ENCODE measurements at places on chromosomes 3 and 15.

DNA sequence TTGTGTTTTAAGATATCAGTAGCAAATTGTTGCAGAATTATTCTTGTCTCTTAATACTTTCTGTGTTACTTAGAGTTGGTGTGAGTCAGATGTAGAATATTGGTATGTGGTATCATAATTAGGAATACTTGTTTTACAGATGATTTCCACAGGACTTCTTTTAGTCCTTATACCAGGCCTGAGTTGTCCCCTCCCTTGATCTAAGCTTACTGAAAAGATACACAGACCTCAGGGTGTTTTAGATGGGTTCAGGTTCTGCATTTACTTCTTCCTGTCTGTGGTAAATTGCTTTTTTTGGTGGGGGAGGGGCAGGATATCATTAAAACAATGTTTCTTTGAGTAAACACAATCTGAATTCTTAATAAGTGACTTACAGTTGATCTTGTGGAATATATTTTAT lies 14.2 kb downstream of the DZIP3 start:
- DNase-seq: no peak

GRCh38 chr15:57284535-57284934 lies 91.8 kb upstream of the CGNL1 start:
- no peak for DNase-seq

GRCh38 chr3:36919439-36920160 lies 25.3 kb downstream of the TRANK1 start:
- no peak for DNase-seq

- DNase-seq: no peak
These were observed 273.6 kb downstream of the SHOX2 start for GRCh38 chr3:157832588-157832987.

GRCh38 chr15:96125721-96126415 lies 204.6 kb upstream of the NR2F2 start:
- no peak for DNase-seq

DNA sequence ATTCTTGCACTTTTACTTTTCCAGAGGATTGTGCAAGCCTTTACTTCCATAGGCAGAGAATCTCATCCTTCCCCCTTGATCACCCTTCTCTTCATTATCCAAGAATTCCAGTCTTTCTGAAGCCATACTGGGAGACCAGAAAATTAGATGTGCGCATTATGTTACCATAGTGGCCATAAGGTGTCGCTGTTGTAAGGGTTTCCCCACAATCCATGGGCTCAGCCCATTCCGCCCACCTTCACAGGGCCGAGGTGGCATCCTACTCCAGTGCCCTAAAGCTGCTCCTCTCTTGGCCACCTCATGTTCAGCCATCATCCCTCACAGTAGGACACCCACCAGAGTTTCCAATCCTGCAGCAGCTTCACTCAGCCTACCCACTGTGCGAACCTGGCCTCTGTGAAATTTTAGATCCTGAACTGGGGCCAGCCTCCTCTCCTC lies 35.0 kb downstream of the CTSH start:
- DNase-seq: no peak

GRCh38 chr3:171718493-171719185 lies 91.6 kb downstream of the PLD1 start:
- DNase-seq: no peak

DNA sequence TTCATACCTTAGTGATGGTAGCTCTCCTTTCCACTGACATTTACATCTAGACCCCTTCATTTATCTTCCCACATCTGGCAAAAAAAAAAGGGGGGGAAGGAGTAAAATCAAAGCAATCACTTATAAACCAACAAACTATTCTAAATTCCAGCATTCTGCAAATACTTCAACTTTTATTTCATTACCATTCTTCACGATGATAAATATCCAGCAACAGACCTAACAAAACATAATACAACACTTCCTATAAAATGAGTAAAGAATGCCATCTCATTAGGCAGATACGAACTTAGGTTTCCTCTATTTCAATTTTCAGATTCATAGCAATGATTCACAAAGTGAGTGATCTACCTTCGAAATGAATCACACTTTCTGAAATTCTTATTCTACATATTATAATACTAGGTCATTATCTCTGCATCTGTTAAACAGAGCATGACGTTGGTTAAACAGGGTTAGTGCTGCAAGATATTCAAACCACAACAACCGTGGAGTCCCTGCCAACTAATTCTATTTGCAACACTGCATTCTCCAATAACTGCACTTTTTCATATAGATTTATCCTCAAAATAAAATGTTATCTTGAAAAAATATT lies at the start of gene LRRFIP2:
Gene LRRFIP2, minus strand, starts transcription at position 51 of the 595 bp plus-strand sequence. CDS start 25,599 bp downstream, outside the sequence.
- DNase-seq: no peak

DNA sequence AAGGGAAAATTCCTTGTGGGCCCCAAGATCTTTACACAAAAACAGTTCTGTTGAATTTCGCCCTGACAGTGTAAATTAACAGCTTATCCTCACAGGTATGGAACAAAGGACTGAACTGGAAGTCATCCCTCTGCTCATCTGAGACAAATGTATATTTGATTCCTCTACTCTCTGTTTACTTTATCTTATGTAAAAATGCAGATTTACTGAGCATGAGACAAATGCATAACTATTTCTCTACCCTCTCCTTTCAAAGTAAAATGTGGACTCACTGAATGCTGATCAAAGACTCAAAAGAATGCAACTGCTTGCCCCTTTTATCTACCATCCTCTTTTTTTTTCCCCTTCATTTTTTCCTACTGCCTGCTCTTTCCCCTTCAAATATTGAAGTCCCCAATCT lies 98.6 kb upstream of the CRBN start:
- no peak for DNase-seq

GRCh38 chr3:42262525-42262924 lies 3.5 kb downstream of the CCK start:
- no peak for DNase-seq

DNA sequence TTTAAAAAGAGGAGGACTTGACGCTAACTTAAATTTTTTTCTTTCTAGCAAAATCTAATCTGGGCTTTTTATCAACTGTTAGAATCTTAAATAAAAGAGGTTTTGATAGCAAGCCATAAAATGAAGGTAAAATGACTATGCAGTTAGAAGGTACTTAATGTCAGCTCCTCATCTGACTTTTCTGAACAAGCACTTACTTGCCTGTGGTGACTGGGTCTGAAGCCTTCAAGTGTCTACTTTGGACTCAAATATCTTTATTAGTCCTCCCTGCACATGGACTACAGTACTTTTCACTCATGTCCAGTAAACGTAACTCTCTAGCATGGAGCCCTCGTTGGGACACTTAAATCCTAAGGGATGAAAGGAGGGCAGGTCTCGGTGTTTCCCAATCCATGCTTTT lies 135.9 kb downstream of the P2RY1 start:
- DNase-seq: no peak

DNA sequence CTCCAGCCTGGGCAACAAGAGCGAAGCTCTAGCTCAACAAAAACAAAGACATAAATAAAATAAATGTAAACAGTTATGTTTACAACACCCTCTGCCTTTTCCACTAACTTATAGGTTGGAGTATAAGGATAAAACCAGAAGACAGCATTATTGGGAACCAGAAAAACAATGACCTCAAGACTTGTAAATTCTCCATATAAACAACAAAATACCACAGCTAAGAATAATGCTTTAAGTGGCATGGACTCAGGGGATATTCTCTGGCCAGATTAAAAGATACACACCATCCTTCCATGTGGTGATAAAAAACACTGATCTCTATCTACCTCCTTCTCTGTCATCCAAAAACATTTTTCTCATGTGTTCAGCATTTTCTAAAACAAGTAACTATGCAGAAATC lies 500.6 kb downstream of the MAGI1 start:
- DNase-seq: no peak

DNA sequence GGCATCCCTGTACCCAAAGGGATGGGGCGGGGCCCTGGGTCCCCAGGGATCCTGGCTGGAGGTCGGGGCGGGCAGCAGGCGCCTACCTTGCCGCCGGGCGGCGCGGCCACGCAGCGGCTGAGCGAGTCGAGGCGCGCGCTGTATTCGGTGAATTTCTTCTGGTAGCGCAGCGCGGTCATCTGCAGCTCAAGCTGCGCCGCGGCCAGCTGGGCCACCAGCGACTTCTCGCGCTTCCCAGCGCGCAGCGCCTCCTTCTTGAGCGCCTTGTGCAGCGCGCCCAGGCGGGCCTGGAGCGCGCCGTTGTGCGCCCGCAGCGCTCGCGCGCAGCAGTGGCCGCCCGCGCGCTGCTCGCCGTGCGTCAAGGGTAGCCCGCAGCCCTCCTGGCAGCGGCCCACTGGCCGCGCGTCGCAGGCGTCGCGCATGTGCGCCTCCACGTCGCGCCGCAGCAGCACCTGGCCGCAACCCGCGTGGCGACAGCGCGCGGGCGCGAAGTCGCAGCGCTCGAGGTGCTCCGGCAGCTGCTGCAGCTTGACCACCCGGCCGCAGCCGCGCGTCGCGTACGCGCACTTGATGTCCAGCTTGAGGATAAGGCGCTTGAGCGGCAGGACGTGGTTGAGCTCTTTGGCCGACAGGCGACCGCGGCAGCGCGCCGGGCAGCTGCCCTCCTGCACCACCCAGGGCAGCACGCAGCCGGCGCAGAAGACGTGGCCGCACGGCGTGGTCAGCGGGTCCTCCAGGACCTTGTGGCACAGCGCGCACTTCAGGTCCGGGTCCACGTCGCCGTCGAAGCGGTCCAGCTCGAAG lies 522 bp downstream of the PDZRN3 start:
- peak; percentile 44 for DNase-seq

DNA sequence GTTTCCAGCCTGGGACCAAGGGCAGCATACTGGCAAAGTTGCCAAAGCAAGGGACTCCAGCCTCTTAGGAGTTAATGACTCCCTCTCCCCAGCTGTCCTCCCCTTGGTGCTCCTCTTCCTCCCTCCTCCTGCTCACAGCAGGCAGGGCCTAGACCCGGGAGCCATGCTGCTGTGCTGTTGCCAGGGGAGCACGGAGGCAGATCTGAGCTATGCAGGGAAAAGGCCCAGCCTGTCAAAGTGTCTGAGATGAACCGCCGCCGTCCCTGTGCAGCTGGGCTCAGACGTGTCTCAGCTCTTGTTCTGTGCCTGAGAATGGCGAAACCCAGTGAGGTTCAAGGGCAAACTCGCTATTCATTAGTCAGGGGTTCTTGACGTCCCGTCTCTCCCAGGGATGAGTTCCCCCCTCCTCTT lies 60.8 kb upstream of the POLG start:
- DNase-seq: no peak
